ENCODE measurements at places on chromosomes 3 and 15. TPM values are rescaled to one million over a fixed set of nuclear protein-coding genes. Genes with fewer than 3 reads are reported as not detected.

The SLC22A14 gene
- polyA plus RNA-seq = not detected

The CD276 gene
- polyA plus RNA-seq = 86.5 TPM

DNA sequence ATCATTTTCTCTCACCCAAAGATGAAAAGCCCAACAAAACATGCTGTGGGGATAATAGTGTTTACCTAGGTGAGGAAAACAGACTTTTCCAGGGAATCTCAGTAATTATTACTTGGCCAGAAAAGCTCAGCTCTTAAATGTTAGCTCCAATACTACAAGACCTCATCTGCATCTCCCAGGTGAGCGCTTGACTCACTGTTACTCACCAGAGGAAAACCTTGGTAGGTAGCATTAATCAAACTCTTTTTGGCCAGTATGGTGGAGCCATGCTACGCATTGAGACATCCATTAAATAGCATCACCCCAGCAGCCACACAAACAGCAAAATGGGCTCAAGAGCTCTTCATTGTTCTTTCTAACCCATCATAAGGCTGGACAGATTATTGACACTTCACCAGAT, 99.0 kb downstream of the TIGIT start:
- no peaks in the 10 kb centered on the region for H3K4me1 ChIP-seq
- H3K27ac ChIP-seq = no peak overlapping the region
- H3K36me3 ChIP-seq = no peaks in the 10 kb centered on the region

GRCh38 chr3:15722877-15723623, 74.7 kb downstream of the ANKRD28 start:
- H3K4me3 ChIP-seq = no peak overlapping the region
- no peaks in the 10 kb centered on the region for H3K27me3 ChIP-seq
- DNase-seq = no peak
- H3K4me1 ChIP-seq = no peaks in the 10 kb centered on the region

DNA sequence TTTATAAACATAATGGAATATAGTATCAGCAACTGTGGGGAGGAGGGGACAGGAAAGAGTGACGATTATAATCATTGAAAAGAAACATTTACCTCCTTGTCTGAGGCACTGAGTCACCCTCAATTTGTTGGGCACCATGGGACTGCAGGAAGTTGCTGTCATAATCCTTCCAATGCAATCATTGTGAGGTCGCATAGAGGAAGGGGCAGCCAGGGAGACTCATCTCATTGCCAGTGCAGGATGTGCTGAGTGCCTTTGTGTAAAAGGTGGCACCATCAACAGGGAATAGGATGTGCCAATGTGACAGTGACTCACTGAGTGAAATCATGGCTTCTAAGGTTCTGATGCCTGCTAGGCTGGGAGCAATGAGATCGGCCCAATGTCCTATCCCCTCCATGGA, 300.4 kb upstream of the ADAMTS9 start:
- DNase-seq = no peak
- no peaks in the 10 kb centered on the region for H3K36me3 ChIP-seq
- no peaks in the 10 kb centered on the region for H3K27me3 ChIP-seq
- no peak overlapping the region for H3K4me3 ChIP-seq
- no peaks in the 10 kb centered on the region for H3K4me1 ChIP-seq
- no peak overlapping the region for H3K27ac ChIP-seq

GRCh38 chr3:155110996-155111901, 31.1 kb downstream of the MME start:
- no peak overlapping the region for H3K4me3 ChIP-seq
- H3K36me3 ChIP-seq = peaks cover 14% of the 10 kb centered on the region
- DNase-seq = peak; percentile 22
- no peak overlapping the region for H3K27ac ChIP-seq
- H3K27me3 ChIP-seq = no peaks in the 10 kb centered on the region

- no peaks in the 10 kb centered on the region for H3K36me3 ChIP-seq
- peaks cover 3% of the 10 kb centered on the region for H3K4me1 ChIP-seq
- DNase-seq = no peak
- H3K27ac ChIP-seq = no peak overlapping the region
- H3K27me3 ChIP-seq = peaks cover 14% of the 10 kb centered on the region
- H3K4me3 ChIP-seq = no peak overlapping the region
Observed at GRCh38 chr3:72234391-72234790, 449.4 kb upstream of the PROK2 start.

GRCh38 chr3:33954956-33955355, 156.5 kb downstream of the PDCD6IP start:
- no peaks in the 10 kb centered on the region for H3K36me3 ChIP-seq
- no peak overlapping the region for H3K27ac ChIP-seq
- H3K4me3 ChIP-seq = no peak overlapping the region
- no peak for DNase-seq

Data from small intestine (tissue), 16 donors.